ENCODE measurements at places on chromosomes 3 and 15.

DNA sequence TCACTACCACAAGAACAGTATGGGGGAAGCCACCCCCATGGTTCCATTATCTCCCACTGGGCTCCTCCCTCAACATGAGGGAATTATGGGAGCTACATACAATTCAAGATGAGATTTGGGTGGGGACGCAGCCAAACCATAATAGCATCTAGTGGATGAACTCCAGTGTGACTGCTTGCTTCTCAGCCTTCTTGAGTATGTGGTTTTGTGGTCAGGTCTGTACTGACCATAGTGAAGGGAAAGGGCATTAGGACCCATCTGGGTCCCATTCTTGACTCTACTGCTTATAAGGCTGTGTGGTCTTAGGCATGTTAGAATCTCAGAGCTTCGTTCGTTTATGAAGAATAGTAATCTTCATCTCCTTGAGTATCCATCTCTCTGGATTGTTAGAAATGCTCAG is 81.4 kb downstream of the CGNL1 start:
- no peak for DNase-seq

GRCh38 chr3:180594631-180595558 is 7.1 kb upstream of the TTC14 start:
- DNase-seq: no peak

DNA sequence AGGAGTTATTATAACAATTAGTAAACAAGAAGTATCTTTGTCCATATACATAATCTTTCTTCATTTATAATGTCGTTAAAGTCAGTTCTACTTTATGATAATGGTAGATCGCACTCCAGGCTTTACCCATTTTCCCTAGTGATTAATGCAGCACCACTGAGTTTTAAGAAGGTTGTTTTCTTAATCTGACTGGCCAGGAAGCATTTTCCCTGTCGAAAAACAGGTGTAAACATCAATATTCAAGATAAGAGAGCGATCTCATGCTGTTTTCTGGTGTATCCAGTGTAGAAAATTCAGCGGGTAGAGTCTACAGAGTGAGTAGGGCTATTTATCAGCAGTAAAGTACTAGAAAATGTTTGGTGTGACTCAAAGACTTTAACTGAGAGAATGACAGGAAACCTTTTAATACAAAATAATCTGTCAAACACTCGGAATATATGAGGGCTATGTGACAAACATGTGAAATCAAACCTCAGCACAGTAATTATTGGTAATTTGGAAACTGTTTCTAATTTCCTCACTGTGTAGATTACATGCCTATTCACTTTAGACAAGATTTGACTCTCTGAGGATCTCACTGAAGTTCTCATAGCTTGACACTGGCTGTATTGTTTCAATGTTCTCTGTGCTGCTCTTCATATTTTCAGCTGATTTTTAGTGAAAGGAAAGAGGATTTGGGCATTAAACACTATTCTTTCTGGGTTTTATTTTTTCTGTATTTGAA is 1013.2 kb downstream of the VGLL3 start:
- no peak for DNase-seq

- no peak for DNase-seq
Measured at GRCh38 chr3:66386011-66386924, 114.6 kb downstream of the LRIG1 start.

GRCh38 chr3:188946351-188947240 is 225.2 kb upstream of the TPRG1 start:
- no peak for DNase-seq
